NCI-H187 treated with DMSO at 0.1 percent for 48 hours (cell line): ENCODE measurements at places on chromosomes 13 and 19.

DNA sequence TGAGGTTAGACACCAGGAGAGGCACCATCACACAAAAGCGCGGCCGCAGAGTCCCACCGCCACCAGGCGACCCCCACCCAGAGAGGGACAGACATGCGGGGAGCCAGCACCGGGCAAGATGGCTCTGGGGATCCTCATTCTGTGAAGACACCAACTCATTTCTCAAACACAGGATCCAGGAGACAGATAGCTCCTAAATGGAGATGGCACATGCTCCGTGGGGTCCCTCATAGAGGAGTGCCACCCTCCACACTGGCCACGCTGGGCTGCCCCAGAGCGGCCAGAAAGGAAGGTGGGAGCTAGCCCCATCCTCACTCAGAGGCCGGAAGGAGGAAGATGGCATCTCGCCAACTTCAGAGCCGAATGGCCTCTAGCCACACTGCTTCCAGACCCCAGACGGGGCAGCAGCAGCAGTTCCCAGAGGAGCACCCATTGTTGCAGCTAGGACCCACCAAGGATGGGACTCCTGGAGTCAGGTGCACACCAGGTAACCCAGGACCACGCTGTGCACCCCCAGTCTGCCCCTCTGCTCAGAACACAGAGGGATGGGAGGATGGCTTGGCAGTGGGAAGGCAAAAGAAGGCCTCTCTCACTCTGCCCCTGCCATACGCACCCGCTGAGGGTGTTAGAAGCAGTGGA lies 78.6 kb downstream of the ZIC5 start:
- DNase-seq, result no peak

DNA sequence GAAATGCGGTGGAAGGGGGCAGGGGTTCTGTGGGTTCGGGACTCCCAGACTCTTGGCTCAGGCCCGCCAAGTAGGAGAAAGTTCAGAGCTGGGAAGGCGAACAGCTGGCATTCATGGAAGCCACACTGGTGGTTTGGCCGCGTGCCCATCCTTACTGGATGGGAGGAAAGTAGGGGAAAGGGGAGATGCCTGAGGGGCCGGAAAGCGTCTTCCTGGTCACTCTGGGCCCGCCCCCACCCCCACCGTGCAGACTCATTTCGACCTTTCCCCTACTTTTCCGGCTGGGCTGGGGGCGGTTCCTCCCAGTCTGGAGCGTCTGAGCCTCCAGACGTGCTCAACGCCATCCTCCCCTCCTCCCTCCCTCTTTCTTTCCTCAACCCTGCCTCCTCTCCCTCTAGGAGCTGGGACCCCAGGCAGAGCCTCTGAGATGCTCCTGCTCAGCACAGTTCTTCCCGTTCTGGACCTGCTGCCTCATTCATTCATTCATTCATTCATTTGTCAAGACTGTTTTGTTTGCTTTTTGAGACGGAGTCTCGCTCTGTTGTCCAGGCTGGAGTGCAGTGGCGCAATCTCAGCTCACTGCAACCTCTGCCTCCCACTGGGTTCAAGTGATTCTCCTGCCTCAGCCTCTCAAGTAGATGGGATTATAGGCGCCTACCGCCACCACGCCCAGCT lies 3.5 kb downstream of the ANGPTL4 start:
- DNase-seq, result no peak

GRCh38 chr13:112636401-112636975 lies 48.5 kb upstream of the TUBGCP3 start:
- no peak for DNase-seq

DNA sequence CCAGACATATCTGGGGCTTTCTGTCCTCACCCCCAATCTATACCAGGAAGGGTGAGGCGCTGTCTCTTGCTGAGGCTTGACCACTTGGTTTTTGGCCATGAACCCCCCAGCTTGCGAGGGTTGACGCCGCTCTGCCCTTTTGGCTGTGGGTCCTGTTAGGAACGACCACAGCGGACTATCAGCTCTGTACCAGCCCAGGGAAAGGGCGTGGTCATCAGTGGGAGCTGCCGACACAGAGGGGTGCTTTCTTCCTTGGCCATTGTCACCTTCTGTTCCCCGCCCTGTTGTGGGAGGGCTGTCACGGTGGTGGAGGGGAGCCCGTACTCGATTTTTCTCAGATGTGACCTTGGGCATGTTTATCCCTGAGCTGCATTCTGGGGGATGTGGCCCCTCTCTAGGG lies 5.7 kb downstream of the DCAF15 start:
- no peak for DNase-seq

GRCh38 chr19:51107406-51108065 lies 673 bp downstream of the CTU1 start:
- no peak for DNase-seq

DNA sequence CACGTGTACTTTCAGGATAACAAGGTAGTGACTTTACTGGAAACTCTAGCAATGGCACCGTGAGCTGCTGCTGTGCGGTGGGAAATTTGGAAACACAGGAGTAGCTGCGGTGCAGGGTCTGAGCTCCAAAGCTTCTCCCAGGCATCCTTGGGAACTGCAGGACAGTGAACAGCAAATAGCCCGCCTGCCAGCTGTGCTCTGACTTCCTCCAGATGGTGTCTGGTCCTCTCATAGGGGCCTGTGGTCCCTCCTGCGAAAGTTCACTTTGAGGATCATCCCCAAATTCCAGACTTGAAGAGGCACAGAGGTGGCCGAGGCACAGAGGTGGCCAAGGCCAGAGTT lies 287.3 kb upstream of the MAB21L1 start:
- no peak for DNase-seq

GRCh38 chr13:73842626-73843025 lies 291.6 kb downstream of the KLF12 start:
- DNase-seq, result no peak

- DNase-seq, result no peak
Observed at GRCh38 chr19:48618278-48618915, 581 bp downstream of the RPL18 start.

- no peak for DNase-seq
Observed at GRCh38 chr13:27354379-27354778, 70.0 kb upstream of the GTF3A start.
